ENCODE measurements at places on chromosomes 7 and 10.

- DNase-seq = no peak
These were observed 1.1 kb upstream of the CAMK2B start for GRCh38 chr7:44326261-44327125.

DNA sequence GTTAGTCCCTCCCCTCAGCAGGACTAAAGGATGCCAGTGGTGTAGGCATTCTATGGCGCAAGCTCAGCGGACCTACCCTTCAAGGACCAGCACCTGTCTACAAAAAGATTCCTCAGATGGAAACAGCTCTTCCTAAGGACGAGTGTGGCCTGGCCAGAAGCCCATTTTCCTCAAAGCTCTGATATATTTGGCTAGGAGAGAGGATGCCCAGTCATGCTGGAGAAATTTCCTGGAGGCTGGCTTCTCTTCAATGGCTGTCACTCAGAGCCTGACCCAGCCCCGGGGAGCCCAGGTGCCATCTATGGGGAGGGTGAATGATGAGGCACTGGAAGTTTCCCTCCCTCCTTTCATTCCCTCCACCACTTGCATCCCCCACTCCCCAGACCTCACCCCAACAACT is 111.5 kb downstream of the PLXNA4 start:
- DNase-seq = peak; percentile 40

- DNase-seq = no peak
These were observed 1.5 kb downstream of the C1QL3 start for GRCh38 chr10:16519908-16520861.

- no peak for DNase-seq
These were observed 340.1 kb upstream of the MGMT start for GRCh38 chr10:129126982-129127381.

GRCh38 chr10:29961351-29961750 is 98.0 kb downstream of the JCAD start:
- no peak for DNase-seq

GRCh38 chr7:85160223-85160622 is 26.6 kb downstream of the SEMA3D start:
- peak; percentile 27 for DNase-seq

DNA sequence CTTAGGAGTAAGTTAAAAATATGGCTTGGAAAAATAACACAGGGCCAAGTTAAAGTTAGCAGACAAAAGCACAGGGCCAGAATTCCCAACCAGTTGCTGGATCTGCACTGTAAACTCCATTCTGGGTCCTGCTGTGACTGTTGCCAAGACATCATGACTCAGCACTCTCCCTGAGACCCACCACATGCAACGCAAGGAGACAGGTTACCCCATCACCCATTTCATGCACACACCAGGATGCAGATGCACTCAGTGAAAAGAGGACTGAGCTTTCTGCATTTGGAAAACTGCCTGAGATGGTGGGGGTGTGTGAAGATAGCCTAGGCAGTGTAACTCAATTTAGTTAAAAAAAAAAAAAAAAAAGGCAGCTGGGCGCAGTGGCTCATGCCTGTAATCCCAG is 97.6 kb upstream of the ZNF438 start:
- DNase-seq = peak; percentile 71

DNA sequence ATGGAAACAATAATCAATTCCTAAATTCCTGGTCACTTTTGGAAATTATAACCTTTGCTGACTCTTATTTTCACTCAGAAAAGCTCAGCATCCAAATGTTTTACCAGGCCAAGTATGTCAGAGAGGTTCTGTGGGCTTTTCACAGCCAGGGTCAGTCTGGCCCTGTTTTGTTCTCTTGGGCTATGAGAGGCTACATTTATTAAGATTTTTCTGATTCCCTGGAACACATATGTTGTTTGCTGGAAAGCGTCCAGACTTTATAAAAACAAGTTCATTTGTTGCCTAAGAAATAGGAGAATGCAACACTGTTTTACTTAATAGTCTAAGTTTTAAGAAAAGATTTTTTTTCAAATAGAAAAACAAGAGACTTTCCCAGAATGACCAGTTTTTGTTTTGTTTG is 238.4 kb upstream of the PLXDC2 start:
- DNase-seq = no peak

DNA sequence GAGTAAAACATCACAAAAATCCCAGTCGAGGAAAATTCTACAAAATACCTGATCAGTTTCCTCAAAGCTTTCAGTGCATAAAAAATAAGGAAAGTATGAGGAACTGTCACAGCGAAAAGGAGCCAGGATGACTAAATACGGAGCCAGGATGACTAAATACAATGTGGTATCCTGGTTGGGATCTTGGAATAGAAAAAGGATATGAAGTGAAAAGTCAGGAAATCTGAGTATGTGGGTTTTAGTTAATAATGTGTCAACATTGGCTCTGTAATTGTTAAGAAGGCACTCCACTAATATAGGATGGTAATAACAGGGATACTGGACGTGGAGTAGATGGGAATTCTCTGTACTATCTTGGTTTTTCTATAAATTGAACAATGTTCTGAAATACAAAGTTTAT is 175.5 kb downstream of the SUGCT start:
- no peak for DNase-seq

DNA sequence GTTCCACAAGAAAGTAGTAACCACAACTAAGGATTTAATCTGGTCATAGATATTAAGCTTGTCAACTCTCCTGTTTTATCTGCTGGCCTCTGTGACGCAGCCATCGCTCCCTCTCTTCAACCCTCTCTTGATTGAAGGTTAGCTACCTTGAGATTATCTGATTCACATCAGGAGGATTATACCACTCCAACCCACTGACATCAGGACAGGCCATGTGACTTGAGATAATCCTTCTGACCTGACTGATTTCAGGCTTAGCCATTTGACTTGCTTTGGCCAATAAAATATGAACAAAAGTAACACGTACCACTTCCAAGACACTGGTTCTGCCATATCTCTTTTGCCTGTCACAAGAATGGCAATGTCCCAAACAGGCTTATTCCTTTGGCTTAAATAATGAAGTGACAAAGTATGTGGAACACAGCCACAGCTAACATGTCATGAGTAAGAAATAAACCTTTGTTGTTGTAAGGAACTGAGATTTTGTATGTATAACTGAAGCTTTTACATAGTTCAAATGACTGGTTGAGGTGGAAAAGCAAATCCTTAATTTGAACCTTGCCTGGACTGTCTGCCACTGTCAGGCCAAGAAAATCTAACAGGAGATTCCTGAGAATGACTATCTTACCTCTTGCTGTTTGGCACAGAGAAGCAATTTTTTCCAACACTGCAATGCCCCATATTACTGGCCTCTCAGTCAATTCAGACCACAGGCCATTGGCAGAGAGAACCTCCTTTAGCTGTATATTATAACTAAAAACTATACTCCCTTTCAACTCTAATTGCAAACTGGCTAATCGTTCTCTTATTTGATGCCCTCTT is 13.9 kb downstream of the ZNF438 start:
- no peak for DNase-seq

DNA sequence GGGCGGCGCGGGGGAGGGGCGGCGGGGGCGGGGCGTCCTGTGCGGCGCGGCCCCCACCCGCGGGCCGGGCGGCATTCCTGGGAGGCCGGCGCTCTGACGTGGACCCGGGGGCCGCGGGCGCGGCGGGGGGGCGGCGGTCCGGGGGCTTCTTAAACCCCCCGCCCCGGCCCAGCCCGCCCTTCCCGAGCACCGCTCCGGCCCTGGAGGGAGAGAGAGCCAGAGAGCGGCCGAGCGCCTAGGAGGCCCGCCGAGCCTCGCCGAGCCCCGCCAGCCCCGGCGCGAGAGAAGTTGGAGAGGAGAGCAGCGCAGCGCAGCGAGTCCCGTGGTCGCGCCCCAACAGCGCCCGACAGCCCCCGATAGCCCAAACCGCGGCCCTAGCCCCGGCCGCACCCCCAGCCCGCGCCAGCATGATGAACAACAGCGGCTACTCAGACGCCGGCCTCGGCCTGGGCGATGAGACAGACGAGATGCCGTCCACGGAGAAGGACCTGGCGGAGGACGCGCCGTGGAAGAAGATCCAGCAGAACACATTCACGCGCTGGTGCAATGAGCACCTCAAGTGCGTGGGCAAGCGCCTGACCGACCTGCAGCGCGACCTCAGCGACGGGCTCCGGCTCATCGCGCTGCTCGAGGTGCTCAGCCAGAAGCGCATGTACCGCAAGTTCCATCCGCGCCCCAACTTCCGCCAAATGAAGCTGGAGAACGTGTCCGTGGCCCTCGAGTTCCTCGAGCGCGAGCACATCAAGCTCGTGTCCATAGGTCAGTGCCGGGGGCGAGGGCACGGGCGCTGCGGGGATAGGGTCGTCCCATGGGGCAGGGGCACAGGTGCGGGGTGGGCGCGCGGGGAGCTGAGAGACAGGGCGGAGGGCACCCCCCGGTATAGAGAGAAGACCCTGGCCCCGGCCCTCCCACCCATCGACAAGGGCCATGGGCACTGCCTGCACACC is at the start of gene FLNC:
Gene FLNC (plus strand): TSS at position 176 of the 947 bp plus-strand sequence. CDS start 232 bp downstream, at position 408.
- DNase-seq = peak; percentile 88

GRCh38 chr10:24505759-24506158 is 217.9 kb downstream of the ARHGAP21 start:
- DNase-seq = no peak

DNA sequence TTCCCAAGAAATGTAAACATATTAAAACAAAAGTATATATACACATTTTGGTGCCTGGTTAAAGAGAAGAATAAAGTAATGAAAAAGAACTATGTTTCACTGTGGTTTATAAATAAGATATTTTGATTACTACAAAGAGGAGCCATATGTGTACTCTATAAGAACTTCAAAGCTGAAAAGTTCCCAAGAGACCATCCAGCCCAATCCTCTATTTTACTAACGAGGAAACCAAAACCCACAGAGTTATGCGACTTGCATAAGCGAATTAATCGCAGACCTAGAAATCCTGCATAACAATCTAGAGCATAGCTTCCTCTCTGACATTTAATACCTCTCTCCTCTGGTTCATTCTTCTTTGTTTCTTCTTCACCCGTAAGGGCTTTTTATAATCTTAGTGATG is 937.1 kb downstream of the CNTNAP2 start:
- no peak for DNase-seq

DNA sequence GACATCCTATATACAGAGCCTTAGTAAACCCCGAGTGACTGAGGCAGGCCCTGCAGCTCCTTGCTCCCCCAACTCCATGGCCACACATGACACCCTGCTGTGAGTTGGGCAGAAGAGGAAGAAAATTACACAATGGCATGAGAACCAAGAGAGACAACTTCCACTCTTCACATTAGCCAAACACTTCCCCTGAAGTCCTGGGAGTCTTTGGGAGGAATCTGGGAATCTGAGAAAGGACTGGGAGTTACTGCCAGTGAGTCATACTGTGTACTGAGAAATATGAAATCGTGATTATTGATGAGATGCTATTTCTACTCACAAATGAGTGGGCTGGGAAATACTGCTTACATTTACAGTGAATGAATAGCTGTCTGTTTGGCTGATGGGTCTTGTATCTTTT is 116.6 kb downstream of the SPAG6 start:
- no peak for DNase-seq

DNA sequence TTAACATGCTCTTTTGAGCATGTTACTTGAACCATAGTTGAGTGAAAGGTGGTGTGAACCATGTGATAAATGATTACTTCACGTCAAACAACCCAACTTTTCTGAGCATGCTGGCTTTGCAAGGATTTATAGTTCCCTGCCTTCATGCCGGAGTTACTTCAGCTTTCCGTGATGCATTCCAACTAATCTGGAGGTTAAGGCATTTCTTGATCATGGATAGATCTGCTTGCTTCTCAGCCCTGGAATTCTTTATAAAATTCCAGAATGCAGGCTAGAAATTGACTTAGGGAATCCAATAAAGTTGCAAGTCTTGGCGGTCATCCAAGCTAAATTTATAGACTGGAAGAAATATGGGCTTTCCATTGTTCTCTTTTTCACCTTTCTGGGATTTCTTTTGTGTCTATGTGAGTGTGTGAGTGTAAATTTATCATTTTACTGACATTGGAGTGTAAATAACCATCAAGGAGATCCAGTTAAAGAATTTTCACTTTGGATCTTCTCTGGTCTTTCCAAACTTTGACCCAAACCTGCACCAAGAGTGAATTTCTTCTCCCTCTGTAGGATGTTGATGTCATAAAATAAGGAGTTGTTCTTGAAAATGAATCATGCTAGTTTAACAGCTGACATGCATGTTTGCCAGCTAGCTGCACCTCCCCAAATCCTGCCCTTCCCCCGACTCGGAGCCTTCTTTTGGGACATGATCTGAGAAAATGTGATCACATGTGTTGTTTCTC is 289.0 kb downstream of the TWIST1 start:
- peak; percentile 37 for DNase-seq

- no peak for DNase-seq
These were observed 131.3 kb downstream of the WDR11 start for GRCh38 chr10:120982507-120982906.

DNA sequence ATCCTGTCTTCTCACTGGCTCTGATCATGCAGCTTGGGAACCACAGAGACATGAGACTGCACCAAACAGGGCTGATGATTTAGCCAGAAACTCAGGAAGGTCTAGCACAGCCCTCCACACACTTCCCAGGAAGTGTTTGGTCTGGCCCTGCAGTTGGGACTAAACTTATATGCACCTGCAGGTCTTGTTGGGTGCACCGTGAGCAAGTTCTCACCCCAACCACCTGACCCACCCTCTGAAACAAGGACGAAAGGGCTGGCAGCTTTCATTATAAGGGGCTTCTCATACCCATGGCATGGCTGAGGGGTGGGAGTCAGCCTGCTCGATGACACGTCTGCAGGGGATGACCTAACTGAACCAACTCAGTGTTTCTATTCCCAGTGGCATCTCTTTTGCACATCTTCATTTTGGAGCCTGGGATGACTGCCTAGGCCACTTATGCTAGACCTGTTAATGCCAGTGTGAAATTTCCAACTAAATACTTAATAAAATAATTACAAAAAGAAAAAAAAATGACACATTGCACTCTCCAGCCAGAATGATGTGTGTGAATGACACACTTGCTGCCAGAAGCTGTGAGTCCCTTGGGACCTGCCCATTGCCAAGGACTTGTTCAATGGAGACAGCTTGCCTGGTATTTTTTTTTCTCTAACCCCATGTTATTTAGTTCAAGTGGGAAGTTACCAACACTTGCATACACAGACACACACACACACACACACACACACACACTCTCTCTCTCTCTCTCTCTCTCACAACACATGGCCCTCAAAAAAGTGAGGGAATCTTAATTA is 102.6 kb downstream of the NEURL1 start:
- DNase-seq = no peak

- DNase-seq = no peak
These were observed 2.5 kb downstream of the ZNF316 start for GRCh38 chr7:6639627-6640026.

DNA sequence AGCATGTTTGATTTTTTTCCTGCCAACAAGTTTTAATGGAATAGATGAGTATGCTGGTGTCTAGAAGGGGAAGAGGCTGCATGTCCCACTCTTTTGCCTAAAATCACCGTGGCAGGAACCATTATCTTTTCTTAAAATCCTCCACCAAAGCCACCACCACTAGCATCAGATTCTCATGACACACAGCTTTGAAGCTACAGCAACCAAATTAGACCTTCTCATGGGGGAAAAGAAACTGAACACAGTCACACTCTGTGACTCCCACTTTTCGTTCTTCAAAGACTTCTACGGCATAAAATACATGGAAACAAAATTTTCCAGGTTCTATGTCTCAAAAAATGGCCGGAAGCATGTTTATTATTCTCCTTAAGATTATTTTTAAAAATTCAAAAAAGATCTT is 81.8 kb downstream of the SGMS1 start:
- no peak for DNase-seq

- no peak for DNase-seq
These were observed at the start of gene C10orf90 for GRCh38 chr10:126670056-126670894. Gene C10orf90 (minus strand): TSS chr10:126670693. CDS start chr10:126670480, 213 bp downstream.

Measured in foreskin fibroblast (primary cell).